ENCODE measurements at places on chromosomes 11 and 22.
A peak's percentile ranks its signal among the peaks of the same experiment; 100 is the strongest.

GRCh38 chr11:15943418-15944197 lies 412.7 kb downstream of the SOX6 start:
- no peak for DNase-seq

DNA sequence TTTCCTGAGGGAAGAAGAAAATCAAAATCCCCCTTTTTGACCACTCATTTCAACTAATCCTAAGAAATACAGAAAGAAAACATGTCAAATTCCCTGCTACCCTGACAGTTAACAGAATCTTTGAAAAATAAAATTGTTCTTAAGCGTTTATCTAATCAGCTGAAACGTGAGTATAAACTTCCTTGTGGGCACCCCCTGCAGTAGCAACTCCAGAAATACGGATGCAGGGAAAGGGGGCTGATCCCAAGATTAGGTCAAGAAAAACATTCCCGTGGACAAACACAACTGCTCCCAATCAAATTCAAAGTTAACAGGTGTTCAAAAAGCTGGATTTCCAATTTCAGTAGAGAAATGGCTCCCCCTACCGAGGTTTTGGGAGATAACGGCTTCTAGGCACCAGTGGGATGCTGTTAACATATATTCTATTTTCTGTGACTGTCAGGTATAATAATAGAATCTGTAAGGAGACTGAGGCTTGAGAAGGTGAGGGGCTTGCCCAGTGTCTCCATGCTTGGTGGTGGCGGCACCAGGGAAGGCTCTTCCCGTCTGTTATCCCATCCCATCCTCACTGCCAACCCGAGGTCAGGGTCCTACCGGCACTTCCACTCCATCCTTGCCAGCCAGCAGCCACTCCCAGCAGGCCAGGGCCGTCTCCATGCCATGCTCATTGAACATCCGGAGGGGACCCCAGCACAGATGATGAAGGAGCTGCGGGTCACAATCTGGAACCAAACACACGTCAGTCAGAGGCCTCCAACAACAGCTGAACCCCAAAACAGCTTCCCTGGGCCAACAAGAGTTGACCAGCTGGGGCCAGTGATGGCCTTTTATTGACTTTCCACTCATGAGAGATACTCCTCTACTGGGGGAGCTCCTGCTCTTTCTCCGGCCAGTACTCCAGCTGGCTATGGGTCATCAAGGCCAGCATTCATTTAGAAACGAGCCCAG lies 32.0 kb upstream of the SERPIND1 start:
- peak; percentile 32 for DNase-seq

DNA sequence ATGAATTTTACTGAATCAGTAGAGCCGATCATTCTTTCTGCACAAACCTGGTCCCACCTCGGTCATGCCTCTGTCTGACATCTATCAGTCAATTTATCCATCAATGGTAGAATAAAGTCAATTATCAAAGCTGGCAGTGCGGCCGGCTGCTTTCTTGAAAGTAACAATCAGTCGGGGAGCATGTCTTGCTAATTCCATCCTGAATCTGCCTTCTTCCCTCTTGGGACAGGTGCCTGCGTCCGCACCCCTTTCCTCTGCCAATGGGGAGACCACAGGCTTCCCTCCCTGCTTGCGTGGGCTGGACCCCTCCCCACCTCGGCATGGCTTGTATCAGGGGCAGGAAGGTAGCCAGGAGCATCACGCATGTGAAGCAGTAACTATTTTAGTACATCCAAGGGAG lies 962.9 kb downstream of the BRD1 start:
- no peak for DNase-seq

DNA sequence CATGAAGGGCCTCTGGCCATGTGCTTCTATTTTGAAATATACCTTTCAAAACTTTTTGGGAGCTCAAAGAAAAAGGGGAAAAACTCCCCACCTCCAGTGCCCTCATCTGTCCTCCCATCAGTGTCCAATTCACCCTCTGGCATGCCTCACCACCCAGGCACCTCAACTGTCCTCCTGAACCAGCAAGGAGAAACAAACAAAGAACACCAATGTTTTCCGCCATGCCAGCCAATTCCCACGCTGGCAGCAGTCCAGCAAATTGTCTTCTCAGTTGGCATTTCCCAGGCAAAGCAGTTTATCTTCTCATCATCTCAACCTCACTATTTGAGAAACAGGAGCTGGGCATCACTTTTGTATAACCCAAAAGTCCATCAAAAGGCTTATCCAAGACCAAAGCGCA lies 496.9 kb downstream of the SOX6 start:
- no peak for DNase-seq

DNA sequence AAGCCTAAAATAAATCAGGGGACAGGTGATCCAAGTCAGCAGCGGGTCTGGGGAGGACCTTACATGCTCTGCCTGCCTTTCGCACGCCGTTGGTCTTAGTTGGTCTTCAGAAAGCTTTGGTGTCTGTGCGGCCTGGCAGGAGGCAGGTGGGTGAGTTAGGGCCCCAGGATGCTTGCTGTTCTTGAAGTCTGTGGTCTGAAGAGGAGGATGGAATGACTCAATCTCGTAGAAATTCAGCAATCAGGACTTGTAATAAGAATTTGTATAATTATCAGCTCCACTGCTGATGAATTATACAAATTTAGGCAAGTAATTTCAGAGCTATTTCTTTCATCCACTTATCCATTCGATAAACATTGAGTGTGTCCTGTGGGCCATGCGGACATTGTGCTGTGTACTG lies 138.5 kb downstream of the FEZ1 start:
- DNase-seq = no peak

DNA sequence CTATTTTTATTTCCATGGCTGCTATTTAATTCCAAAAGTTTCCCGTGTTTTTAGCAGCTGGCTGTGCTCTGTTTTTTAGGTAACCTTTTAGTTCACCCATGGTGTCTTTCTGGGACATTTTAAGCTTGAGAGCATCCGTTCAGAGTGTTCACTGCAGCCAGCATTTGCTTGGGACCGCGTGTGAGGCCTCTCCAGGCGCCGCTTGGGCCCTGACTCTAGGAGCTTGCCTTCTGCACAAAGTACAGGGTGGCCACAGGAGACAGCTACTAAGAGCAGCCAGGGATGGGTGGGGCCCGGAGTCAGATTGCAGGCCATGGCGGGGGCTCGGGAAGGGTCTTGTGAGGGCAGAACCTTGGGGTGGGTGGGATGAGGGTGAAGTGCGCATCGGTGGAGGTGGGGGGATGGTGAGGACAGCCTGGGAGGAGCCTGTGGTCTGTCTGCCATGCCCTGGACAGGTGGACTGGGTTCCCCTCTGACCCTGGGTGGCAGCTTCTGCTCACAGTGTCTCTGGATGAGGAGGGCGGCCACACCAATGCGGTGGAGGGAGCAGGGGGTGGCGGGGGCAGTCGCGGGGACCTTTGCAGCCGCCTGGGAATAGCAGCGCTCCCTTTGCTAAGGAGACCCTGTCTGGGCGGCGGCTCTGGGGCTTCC lies 288.1 kb downstream of the TBC1D22A start:
- DNase-seq = no peak

- no peak for DNase-seq
Measured at GRCh38 chr22:21734540-21735199, 924 bp downstream of the YPEL1 start.

- no peak for DNase-seq
Measured at GRCh38 chr11:118892514-118892913, 8.8 kb downstream of the CXCR5 start.

DNA sequence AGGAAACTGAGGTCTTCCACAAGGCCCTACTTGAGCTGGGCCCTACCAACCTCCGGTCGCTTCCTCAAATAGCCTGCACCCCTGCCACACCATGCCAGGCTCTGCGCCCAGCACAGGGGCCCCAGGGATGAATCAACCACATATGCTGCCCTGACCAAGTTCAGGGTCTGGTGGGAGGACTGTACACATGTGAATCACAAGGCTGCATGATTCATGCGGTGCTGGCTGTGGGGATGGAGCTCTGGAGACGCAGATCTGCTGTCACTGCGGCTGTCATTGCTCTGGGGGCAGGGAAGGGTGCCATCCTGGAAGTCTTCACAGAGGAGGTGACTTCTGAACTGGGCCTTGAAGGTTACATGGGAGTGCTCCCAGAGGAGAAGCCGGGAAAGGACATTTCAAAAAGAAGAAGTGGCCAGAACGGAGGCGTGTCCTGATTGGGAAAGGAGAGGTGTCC lies 21.5 kb downstream of the CYTH4 start:
- DNase-seq = no peak

- DNase-seq = no peak
Measured at GRCh38 chr11:34427186-34427805, 11.4 kb upstream of the CAT start.

GRCh38 chr22:20080445-20080775 lies 369 bp downstream of the DGCR8 start:
- peak; percentile 80 for DNase-seq

GRCh38 chr11:93474123-93474522 lies 69.1 kb downstream of the SMCO4 start:
- no peak for DNase-seq

- DNase-seq = no peak
Measured at GRCh38 chr22:19498154-19498865, 18.6 kb downstream of the CDC45 start.

DNA sequence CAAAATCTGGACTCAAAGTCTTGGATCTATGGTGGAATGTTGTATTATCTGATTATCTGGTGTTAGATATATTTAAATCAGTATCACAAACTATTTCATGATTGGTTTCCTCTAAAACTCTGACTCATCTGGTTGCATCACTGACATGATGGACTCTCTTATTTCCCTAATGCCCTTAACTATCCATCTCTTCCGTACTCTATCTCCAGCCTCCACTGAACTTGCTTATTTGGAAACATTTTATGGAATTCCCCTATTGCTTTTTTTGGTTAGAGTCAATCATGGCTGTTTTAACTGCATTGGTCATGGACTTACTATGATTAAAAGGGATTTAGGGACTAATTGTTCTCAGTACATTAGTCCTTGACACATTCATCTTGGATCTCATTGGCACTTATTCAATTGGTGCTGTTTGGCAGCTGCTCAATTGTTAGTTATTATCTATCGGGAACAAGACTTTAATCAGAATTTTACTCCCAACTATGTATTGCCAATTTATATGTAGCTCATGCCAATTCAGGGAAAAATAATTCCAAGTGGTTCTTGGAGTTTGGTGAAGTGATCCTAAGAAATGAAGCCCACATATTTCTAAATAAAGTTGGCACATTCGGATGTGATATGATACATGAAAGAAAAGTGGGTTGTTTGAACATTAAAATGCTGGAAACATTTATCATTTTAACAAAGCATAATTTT lies 942.0 kb upstream of the CCDC90B start:
- no peak for DNase-seq

DNA sequence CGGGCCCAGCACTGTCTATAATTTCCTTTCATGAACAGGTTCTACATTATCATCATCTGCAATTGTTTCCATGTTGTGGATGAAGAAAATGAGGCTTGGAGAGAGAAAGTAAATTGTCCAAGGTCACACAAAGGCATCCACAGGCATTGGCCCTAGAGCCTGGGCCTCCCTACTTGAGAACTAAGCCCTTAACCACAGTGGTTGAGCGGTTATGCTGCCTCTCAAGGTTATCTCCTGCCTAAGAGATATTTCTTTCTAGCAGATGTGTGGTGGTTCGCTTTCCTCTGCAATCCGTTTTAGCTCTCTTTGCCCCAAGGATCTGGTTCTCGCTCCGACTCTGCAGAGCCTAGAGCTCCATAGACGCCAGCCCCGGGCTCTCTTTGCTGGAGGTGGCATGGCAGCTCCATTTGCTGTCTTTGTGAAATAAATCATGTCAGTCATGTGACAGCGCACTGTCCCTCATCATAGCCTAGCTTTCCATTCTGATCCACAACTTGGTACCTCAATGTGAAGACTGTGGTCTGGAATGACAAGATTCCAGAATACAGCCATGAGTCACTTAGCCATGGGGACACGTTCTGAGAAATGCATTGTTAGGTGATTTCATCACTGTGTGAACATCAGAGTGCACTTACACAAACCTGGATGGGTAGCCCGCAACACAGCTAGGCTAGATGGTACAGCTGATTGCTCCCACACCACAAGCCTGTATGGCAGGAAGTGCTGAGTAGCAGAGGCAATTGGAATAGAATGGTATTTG lies 27.2 kb downstream of the RPS6KA4 start:
- no peak for DNase-seq

GRCh38 chr11:11657218-11657955 lies 35.6 kb upstream of the GALNT18 start:
- DNase-seq = no peak

- no peak for DNase-seq
Measured at GRCh38 chr11:33891714-33892327, at the start of gene LMO2. TSS of gene LMO2 (minus strand) at chr11:33892076. CDS start at chr11:33869716, 22,360 bp downstream.

DNA sequence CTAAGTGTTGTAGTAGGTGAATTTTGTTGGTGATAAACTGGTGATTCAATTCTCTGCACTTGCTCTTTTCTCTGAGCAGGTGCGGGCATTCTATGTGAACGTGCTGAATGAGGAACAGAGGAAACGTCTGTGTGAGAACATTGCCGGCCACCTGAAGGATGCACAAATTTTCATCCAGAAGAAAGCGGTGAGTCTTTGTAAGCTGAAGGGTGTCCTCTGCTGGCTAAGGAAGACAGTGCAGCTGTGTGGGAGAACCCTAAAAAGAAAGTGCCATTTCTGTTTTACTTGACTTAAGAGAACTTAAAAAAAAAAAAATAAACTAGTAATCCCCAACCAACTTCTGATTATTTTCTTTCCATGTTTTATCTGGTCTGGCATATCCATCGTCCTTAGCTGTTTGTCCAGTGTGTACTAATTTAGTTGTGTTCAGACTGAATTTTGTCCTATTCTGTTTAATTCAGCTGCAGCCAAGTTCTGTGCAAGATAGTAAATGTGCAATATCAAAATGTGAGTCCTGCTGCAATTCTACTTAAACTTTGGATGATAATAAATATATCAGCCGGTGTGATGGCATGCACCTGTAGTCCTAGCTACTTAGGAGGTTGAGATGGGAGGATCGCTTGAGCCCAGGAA lies 29.6 kb downstream of the CAT start:
- peak; percentile 57 for DNase-seq

- peak; percentile 26 for DNase-seq
Measured at GRCh38 chr11:59207988-59208451, 4.7 kb downstream of the MPEG1 start.

- DNase-seq = no peak
Measured at GRCh38 chr11:129694966-129695365, 120.7 kb upstream of the TMEM45B start.

GRCh38 chr11:27458182-27458581 lies 14.4 kb downstream of the LGR4 start:
- no peak for DNase-seq

GRCh38 chr11:79050786-79051185 lies 390.0 kb downstream of the TENM4 start:
- DNase-seq = no peak

DNA sequence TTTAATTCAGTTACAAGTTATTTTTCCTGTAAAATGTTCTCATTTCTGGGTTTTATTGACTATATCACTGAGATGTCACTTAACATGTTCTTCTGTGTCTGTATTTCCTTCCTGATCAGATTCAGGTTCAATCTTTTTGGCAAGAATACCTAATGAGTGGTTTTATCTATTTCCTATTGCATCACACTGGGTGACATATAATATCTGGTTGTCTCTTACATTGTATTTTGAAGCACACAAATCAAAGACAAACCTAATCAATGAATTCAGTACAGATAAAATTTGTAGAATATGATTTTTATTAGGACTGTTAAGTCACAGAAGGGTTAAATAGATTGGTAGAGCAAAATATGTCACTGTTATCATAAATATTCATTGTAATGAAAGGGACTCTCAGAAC lies 60.4 kb downstream of the BCL2L13 start:
- DNase-seq = no peak
